ENCODE measurements at places on chromosomes 1 and 21.

DNA sequence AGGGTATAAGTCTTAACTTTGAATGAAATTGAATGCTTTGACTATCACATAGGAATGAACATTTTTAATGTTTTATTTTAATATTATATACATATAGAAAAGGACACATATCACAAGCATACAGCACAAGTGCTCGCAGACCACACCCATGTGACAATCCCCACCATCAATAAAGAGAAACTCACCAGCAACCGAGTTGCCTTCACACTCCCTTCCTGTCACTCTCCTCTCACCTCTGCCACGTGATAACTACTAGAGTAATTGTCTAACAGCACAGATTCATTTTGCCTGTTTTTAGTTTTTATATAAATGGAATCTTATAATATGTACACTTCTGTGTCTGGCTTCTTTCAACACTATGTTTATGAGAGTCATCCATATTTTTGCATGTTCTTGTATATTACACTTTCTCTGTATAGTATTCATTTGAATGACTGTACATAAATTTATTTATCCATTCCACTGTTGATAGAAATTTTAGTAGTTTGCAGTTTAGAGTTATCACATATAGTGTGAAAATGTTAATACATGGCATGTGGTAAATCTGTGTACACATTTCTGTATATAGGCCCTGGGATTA, 304.9 kb upstream of the DUSP10 start:
- DNase-seq: no peak

GRCh38 chr1:114771992-114772391, 8.5 kb downstream of the SIKE1 start:
- DNase-seq: no peak

DNA sequence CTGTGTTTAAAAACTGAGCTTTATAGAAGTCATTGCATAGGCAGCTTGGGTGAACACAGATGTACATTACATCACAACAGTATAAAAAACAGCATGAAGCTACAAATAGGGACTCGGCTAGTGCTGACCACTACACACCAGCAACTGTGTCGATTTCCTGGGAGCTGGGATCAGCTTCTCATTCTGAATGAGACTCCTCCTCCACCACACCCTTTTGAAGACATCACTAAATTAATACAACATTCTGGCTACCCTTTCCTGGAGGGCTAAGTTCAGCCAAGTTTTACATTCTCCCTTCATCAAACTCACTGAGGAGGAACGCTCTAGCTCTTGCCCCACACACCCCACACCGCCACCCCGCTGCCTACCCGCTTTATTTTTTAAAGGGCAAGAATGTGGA, 102.7 kb downstream of the ERG start:
- no peak for DNase-seq

- no peak for DNase-seq
Measured at GRCh38 chr1:27521336-27521831, 31.4 kb upstream of the WASF2 start.

- no peak for DNase-seq
Measured at GRCh38 chr1:164575356-164575886, 16.4 kb downstream of the PBX1 start.

GRCh38 chr1:173353350-173353749, 123.8 kb upstream of the PRDX6 start:
- DNase-seq: no peak

DNA sequence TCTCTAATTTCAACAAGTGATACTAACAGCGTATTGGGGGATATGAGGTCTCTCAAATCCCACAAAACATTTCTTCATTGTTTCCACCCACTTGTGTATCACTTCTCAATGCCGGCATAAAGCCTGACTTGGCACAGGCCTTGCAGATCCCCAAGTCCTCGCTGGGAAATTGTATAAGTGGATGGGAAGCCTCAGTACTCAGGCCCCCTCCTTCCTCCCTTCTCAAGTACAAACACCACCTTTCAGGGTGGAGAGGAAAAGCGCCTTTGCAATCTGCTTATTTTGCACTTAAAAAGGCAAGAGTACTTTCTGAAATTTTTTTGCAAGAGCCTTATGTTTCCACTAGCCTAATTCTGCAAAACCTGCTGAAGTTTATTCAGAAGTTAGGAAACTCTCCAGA, 25.8 kb upstream of the KLHDC8A start:
- no peak for DNase-seq

GRCh38 chr21:37829447-37829846, 86.8 kb downstream of the KCNJ6 start:
- DNase-seq: peak; percentile 74

GRCh38 chr1:161843156-161843555, 77.0 kb downstream of the ATF6 start:
- peak; percentile 61 for DNase-seq

DNA sequence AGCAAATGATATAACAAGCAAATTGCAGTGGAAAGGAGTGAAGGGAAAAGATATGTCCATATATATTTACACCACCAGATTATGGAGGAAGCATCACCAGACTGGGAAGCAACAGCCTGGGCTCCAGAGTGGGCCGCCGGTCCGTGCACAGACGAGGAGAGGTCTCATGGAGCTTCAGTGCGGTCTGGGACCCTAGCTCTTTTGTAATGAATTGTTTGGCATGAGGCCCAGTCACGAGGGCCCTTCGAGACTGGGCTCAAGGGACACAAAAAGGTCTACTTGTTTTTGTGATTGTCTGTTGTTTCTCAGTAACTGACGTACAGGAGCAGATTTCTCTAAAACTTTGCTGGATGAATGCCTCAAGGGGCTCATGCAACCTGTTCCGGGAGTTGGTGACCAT, 12.9 kb upstream of the STUM start:
- no peak for DNase-seq

DNA sequence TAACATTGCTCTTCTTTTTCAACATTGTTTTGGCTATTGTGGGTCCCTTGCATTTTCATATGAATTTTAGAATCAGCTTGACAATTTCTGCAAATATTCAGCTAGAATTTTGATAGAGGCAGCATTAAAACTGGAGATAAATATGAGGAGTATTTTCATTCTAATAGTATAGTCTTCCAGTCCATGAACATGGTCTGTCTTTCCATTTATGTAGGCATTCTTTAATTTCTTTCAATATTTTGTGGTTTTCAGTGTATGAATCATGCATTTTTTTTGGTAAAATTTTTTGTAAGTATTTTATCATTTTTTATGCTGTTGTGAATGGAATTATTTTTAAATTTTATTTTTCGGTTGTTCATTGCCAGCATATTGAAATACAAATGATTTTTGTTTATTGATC, 97.2 kb downstream of the DNAH14 start:
- DNase-seq: no peak

DNA sequence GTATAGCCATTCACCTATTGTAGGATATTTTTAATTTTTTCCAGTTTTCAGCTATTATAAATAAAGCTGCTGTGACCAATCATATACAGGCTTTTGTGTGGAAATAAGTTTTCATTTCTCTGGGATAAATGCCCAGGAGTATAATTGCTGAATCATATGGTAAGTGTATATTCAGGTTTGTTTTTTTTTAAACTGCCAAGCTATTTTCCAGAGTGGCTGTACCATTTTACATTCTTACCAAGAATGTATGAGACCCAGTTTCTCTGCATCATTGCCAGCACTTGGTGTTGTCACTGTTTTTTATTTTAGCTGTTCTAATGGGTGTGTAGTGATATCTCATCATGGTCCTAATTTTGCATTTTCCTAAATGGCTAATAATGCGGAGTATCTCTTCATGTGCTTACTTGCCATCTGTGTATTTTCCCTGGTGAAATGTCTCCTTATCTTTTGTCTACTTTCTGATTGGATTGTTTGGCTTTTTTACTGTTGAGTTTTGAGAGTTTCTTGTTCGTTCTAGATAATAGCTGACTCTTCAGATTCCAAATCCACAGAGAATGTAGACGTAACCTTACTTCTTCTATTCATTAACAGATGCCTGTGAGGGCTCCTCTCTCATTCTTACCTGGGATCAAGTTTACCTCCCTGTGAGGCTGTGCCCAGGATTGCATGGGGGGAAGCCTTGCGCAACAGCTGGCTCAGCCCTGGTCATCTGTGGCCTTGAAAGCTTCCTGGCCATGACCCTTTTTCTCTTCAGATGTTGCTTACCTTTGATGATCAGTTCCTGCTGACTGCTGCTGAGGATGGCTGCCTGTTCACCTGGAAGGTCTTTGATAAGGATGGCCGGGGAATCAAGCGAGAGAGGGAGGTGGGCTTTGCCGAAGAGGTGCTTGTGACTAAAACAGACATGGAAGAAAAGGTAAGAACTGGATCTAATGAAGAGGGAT, 42.6 kb downstream of the CFAP57 start:
- no peak for DNase-seq

- DNase-seq: no peak
Measured at GRCh38 chr1:21874778-21875547, 62.1 kb downstream of the HSPG2 start.

DNA sequence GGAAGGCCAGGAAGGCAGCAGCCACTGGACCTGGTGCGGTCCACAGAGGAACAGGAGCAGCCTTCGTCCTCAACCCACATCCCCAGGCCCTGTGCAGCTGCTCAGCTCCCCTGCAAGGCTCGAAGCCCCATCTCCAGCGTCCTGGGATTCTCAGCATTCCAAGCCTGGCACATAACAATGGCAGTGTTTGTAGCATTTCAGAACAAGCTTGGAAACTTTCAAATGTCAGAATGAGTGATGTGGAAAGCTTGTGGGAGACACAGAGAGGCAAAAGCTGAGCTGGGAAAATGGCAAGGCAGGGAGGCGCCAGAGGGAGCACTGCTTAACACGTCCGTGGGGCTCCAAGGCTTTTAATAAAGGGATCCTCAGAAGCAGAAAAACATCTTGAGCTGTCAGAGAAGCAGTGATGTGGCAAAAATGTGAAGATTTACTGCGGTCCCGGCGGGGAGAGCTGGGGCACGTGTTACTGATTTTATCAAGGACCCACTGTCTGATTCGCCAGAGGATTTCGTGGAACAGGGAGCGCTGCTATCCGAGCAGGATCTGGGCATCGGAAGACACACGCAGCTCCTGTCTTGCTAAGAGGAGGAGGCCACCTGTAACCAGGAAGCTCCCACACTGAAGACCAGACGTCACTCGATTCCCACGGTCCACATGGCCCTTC, 38.1 kb downstream of the TOMM20 start:
- peak; percentile 95 for DNase-seq

GRCh38 chr1:244084763-244085162, 33.7 kb downstream of the ZBTB18 start:
- no peak for DNase-seq

- no peak for DNase-seq
Measured at GRCh38 chr1:235979716-235980333, 85.1 kb downstream of the NID1 start.
